ENCODE measurements at places on chromosomes 4 and X.

DNA sequence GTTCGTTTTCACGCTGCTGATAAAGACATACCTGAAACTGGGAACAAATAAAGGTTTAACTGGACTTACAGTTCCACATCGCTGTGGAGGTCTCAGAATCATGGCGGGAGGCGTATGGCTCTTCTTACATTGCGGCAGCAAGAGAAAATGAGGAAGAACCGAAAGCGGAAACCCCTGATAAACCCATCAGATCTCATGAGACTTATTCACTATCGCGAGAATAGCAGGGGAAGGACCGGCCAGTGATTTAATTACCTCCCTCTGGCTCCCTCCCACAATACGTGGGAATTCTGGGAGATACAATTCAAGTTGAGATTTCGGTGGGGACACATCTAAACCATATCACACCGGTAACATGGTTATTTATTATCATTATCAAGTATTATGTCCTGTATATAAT is 2204.5 kb downstream of the ARAP2 start:
- DNase-seq, result no peak

DNA sequence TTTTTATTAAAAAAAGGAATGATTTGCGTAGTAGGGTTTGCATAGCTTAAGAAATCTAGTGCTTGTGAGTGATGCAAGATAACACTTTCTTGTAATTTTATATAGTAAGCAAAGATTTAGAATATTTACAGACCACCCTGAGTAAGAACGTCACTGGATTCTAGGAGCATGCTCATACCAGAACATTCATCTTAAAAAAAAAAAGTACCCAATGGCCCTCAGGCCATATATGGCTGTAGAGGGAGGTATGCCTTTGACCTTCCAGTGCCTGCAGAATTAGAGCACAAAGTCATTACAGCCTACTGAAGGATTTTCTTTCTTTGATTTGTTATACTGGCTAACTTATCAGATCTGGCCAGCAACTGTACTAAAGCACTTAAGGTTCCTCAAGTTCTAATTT is 236.3 kb upstream of the GYPA start:
- no peak for DNase-seq

GRCh38 chr4:139919004-139919403 is 235.0 kb downstream of the MAML3 start:
- no peak for DNase-seq

- DNase-seq, result no peak
These were observed 48.9 kb upstream of the MTNR1A start for GRCh38 chr4:186604124-186604807.

GRCh38 chrX:110046001-110046400 is 43.1 kb downstream of the TMEM164 start:
- no peak for DNase-seq

GRCh38 chr4:182937268-182938204 is 20.4 kb upstream of the DCTD start:
- DNase-seq, result no peak

- peak; percentile 84 for DNase-seq
These were observed 17.7 kb downstream of the PPP2R3B start for GRCh38 chrX:368811-369562.

GRCh38 chr4:102339018-102339417 is 6.3 kb downstream of the SLC39A8 start:
- DNase-seq, result no peak

DNA sequence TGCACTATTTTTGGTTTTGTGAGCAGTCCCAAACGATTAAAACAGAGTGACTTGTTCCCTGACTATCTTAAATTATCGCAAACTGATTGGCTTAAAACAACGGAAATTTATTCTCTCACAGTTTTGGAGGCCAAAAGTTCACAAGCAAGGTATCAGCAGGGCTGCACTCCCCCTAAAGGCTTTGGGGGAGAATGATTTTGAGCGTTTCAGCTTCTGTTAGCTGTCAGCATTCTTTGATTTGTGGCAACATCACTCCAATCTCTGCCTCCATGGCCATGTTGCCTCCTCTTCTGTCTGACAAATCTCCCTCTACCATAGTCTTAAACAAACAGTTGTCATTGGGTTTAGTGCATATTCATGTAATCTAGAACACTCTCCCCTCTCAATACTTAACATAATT is 459.6 kb upstream of the ATOH1 start:
- DNase-seq, result no peak

GRCh38 chr4:33837043-33837838 is 2407.1 kb downstream of the ARAP2 start:
- DNase-seq, result peak; percentile 2

GRCh38 chrX:155056877-155057792 is 13.8 kb downstream of the CMC4 start:
- peak; percentile 61 for DNase-seq

GRCh38 chrX:36344301-36344700 is 424.8 kb downstream of the CFAP47 start:
- DNase-seq, result no peak

- DNase-seq, result no peak
These were observed 9.8 kb downstream of the MAGED2 start for GRCh38 chrX:54817220-54817820.

DNA sequence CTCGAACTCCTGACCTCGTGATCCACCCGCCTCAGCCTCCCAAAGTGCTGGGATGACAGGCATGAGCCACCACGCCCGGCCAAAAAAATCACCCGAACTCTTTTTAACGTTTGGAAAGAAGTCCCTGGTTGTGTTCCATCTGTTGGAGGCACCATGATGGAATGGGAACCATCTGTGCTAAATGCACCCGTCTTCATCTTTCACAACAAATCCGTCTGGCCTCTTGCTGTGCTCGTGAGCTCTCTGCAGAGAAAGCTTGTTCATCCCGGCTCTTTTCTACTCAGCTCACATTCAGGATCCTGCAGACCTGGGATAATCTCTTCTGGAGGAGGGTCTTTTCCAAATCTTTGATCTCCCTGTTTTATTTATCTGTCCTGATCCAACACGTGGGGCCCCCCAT is 188.8 kb downstream of the CRLF2 start:
- DNase-seq, result no peak

DNA sequence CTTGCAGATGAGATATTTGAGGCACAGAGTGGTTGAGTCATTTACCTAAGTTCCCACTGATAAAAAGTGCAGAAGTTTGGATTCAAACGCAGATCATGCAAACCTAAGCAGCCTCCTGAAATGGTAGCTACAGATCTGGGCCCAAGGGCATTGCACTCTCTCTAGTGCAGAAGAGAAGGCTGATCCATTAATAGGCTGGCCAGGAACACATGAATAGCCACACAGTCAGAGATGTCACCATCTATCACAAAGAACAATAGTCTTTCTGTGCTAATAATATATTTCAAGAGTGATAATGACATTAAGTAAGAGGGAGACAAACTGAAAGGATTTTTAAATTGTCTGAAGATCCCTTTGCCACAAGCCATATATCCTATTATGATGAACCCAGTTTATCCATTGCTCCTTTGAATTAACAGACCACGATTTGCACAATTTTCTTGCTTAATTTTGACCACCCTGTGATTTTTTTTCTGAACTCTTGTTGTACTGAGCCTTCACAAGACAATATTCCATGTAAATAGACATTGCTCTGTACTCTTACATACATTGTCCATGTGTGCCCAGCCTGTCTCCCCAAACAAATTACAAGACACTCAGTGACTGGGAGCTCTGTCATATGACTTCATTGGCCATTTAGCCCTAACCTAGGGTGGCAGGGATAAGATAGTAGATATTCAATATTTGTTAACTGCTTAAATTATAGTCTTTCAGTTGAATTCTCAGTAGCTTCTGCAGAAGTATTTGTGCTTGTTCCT is 112.4 kb upstream of the RBPJ start:
- DNase-seq, result no peak

DNA sequence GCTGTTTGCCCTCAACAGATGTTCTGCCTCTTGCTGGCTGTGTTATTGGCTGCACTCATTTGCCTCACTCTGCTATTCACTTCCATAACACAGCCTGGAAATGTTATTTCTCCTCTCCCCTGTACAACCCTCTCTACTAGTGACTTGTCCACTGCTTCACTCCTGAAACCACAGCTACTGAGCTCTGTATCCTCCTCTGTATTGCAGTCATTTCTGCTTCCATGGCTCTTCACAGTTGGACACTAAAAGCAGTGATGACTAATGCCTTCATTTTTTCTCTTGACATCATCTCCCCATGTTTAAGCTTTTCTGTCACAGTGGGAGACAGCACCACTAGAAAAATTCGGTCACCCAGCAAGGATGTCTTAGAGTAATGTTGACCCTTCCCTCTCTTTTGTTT is 123.0 kb upstream of the PPP1R2C start:
- DNase-seq, result no peak

GRCh38 chrX:50812995-50813842 is 775 bp downstream of the SHROOM4 start:
- peak; percentile 40 for DNase-seq
